ENCODE measurements at places on chromosomes 6 and 20.
A peak's percentile ranks its signal among the peaks of the same experiment; 100 is the strongest.

DNA sequence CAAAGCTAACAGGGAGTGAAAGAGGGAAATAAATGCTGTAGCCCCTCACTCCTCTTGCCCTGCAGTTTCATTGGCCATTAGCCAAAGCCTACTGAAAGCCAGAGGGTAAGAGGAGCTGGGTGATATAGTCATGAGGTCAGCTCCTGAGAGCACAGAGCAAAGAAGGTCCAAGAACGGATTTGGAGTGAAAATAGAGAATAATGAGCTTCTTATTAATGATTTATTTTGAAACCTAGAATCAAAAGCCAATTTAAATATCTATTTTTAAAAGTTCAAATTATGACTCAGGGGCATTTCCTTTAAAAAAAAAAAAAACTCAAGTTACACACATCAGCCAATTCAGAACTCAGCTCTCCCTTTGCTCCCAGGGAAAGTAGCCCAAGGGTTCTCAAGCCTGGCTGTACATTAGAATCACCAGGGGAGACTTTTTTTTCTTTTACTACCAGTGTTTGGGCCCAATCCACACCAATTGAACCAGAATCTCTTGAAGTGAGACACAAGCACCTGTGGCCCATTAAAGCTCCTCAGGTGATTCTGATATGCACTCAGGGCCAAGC lies 79.1 kb downstream of the SNAP25 start:
- DNase-seq = no peak

GRCh38 chr6:130116273-130116672 lies 97.9 kb downstream of the L3MBTL3 start:
- DNase-seq = no peak

DNA sequence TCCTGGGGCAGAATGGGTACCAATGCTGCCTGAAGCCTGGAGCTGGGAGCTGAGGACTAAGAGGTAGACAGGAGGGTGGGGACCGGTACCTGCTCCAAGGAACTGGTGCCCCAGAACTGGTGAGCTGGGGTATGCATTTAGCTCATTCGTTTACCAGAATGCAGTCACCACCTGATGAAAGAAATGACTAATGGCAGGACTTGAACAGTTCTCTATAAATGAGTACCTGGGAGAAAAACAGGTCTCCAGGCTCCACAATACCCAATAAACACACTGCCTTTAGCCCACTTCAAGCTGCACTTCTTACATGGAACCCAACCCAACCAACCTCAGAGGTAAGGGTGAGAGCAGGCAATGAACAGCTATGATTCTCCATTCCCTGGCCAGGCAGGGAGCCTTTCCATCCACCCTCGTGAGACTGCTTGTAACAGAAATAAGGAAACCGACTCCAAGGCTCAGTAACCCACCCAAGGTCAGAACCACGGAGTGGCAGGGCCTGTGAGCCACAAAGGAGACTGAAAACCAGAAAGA lies 15.4 kb downstream of the FKBP1A start:
- DNase-seq = no peak

GRCh38 chr20:32541323-32542258 lies 43.5 kb downstream of the NOL4L start:
- DNase-seq = no peak

DNA sequence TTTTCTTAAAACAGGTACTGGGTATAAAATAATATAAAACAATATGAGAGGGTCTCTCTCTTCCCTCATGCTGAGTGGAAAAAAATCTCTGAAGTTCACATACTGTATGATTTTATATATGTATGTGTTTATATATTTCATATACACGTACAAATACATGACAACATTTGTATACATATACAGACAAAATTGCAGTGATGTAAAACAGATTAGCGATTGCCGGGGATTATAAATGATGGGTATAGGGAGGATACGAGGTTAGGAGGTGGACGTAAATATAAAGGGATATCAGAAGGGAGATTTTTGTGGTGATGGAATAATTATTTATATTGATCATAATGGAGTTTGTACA lies 194.8 kb upstream of the PRSS16 start:
- DNase-seq = no peak

GRCh38 chr6:127302728-127303660 lies 36.3 kb downstream of the RNF146 start:
- peak; percentile 37 for DNase-seq

- no peak for DNase-seq
Observed at GRCh38 chr6:108556866-108557493, 3.7 kb upstream of the FOXO3 start.

- DNase-seq = no peak
Observed at GRCh38 chr20:58094160-58094559, 134.3 kb downstream of the ANKRD60 start.

DNA sequence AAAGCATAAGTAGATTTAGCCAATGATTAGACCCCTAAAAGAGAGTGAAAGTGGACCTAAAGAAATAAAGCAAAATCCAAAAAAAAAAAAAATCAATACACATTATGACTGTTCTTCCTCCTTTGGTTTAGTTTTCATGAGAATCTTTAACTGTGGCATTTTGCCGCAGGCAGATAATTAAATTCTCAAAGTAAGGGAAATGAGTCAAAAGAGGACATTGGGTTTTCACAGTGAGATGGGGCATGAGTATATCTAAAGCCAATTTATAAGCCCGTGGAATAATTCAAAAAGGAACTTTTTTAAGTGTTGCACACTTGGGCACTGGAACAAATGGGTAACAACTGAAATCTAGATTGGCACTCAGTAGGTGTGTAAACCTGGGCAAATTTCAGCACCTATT lies 230.3 kb downstream of the PKHD1 start:
- no peak for DNase-seq

GRCh38 chr6:167293590-167294091 lies 2.5 kb downstream of the UNC93A start:
- no peak for DNase-seq

DNA sequence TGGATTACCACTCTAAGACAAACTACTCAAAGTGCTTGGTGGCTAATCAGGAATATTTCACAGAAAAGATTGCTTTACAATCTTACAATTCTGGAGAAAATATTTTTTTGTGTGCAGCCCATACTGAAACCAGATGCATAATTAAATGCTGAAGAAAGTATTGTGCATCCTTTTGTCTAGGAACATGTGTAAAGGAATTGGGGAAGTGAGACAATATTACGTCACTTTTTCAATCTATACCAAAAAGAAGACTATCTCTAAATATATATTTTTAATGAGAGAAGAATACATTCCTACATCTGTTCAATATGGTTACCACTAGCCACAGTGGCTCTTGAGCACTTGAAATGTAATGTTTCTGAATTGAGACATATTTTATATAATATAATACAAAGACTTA lies 992.5 kb upstream of the ADGRB3 start:
- no peak for DNase-seq

- no peak for DNase-seq
Observed at GRCh38 chr20:13922241-13922640, 68.2 kb downstream of the SEL1L2 start.

DNA sequence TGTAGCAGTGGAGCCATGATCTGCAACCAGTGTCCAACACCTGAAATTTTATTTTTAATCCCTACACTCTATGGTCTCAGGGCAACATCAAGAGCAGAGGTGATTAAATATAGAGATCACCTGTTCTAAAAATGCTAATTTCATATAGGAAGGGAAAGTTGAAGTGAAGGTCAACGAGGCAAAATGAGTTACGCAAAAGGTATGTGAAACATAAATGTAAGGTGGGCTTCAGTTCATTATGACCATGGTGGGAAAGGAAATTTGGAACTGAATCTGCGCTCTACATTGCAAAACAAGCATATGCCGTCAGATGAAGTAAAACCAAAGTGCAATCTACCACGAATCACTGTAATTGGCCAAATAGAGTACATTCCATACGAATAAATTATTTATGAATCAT lies 35.2 kb upstream of the STMND1 start:
- no peak for DNase-seq

DNA sequence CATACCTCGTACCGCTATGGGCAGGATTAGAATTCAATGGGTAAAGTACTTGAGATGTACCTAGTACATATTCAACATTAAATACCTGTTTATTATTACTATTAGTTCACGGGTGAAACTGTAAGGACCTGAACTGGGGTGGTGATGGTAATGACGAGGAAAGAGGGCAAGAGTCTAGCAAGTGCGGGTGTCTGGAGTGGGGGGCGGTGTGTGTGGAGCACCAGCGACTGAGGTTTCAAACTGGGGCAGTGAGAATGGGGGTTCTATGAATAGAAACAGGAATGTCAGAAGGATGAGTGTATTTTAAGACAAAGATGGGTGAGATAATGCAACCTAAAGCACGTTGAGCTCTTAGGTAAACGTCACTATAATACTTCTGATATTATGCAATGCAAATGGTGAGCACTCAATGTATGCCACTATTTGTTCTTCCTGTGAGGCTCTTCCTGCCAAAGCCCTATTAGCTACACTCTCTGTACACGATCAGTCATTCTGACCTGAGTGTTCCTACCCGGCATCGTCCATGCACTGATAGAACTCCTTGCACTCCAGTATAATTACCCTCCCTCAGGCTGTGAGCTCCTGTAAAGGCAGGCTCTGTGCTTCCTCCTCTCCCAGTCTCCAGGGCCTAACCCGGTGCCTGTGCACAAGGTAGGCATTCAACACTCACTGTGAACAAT lies 55.0 kb downstream of the ALDH5A1 start:
- no peak for DNase-seq

- no peak for DNase-seq
Observed at GRCh38 chr6:157608221-157609075, 214.6 kb upstream of the SNX9 start.

- DNase-seq = no peak
Observed at GRCh38 chr6:127956956-127957355, 56.1 kb upstream of the THEMIS start.

GRCh38 chr20:57993716-57994431 lies 234.6 kb downstream of the ANKRD60 start:
- no peak for DNase-seq

DNA sequence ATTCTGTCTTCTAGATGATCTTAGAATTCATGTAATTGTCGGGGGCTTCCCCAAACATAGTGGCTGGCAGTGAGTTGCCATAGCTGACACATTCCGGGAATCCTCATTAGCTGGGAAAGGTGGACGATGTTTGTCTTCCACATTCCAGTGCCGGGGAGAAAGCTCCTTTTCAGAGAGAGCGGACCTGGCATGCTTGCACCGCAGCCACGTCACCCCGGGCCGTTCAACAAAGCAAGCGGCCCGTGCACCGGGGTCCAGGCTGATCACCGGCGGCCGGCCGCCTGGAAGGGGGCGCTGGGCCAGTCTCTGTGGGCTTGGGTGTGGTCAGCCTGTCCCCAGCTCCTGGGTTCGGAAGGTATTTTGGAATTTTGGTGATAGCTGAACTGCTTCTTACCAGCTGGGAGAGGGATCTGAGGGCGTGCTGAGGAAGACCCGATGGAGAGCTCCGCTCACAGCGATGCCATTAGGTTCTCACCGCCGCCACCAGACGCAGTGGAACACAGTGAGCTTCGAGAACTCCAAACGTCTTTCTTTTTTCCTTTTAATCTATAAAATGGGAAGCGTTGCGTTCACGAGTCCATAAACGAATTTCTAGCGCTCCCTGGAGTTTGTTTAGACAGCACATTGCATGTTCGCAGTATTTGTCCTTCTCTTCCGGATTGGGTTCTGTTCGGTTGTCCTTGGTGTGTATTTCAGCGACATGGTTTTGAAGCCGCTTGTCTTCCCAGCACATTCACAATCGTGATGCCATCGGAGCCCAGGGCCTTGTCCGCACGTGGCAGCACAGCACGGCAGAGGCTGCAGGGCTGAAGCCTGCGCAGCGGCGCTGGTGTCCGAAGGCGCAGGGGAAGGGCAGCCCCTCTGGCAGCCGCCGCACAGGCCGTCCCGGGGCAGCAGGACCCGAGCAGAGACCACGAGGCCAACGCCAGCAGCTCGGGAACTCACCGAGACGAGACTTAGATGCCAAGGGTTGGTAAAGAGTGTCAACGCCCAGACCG lies 557.6 kb downstream of the QKI start:
- no peak for DNase-seq

DNA sequence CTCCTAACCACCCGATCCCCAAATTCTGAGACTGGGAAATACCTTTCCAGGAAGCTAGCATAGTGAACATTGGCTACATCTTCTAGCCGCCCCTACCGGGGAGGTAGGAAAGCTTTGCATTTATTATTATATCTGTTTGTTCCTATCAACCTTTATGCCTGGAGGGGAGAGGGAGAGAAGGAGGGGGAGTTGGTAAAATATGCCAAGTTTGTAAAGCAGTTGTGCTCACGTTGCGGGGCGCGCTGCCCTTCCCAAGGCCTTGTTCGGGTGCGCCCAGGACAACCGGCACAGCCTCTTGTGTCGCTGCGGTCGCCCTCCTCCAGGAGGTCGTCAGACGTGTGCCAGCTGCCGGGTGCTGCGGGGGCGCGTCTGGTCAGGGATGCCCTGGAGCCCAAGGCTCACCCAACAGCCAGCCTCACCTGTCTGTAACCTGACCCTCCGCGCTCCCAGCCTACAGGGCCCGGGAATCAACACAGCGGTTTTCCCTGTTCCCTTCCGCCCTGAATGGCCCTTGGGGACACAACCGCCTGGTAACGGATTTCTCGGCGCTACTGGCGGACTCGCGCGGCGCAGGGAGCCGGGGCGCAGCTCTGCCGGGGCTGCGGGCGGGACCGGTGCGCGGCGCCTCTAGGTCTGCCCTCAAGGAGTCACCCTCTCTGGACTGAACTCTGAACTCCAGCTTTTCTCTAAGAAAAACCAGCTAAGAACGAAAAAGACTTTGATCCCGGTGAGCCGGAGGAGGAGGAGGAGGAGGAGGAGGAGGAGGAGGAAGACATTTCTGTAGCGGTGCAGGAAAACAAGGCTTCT lies 1.1 kb upstream of the OVOL2 start:
- no peak for DNase-seq

DNA sequence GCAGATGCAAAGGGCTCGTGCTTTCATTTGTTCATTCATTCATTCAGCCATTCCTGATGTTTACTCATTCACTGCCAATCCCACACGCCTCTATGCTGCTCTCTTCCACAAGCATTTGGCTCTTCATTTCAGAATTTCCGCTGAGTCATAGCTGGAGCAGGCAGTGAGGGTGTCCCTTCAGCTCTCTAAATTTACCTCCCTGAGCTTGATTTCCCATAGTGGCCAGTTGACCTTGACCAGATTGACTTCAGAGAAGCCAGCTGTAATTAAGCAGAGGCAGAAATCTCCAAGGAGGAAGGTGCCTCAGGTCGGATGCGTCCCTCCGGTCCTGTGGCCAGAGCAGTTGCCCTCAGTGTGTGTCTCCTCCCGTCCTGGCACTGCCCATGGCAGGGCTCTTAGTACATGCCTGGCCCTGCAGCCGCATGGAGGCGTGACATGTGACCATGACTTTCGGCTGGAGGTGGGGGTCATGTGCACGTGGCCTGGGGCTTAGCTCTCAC lies 267.2 kb upstream of the ECI2 start:
- no peak for DNase-seq

DNA sequence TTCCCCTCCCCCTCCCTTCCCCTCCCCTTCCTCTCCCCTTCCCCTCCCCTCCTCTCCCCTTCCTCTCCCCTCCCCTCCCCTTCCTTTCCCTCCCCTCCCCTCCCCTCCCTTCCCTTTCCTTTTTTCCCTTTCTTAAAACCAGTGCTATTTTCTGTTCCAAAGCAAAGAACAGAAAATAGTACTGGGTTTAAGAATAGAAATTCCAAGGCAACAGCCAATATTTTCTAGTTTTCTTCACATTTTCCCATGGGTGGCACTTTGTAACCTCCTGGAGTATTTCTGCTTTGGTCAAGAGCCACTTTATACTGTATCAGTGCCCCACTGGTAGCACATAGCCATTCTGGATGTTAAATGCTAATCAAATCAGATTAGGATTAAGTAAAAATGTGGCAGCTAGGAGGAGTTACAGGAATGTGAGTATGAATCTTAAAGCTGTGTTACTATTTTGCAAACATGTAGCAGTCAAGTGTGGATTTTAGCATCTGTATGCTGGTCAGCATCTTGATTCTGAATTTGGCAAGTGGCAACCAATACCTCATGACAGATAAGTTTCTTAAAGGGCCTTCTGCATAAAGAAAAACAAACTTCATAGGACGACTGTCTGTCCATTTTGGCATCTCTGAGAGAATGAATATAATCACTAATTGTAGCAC lies 126.4 kb downstream of the CEP57L1 start:
- no peak for DNase-seq
